ENCODE measurements at places on chromosomes 1 and 21.

- DNase-seq: no peak
Observed at GRCh38 chr1:214467078-214467585, 84.3 kb downstream of the PTPN14 start.

DNA sequence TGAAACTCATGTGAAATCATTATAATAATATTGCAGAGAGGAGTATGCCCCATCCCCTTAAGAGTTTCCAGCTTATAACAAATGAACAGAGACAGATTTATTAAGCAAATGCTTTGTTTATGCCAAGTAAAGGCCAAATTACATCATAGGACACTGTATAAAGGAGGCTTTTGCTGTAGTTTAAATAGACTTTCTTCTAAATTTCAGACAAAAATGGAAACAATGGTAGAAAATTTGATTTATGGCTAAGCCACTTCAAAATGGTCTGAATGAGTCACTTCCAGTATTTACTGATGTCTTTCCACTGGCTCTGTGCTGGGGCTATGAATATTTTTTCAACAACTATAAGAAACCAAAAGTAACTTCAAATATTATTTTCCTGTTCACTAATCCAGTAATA, 81.1 kb upstream of the ST6GALNAC5 start:
- DNase-seq: peak; percentile 13

- DNase-seq: peak; percentile 46
Observed at GRCh38 chr1:101532377-101532776, 295.6 kb downstream of the S1PR1 start.

GRCh38 chr1:116503546-116504307, 67.1 kb downstream of the CD58 start:
- DNase-seq: no peak

- no peak for DNase-seq
Observed at GRCh38 chr1:160325252-160325651, 17.8 kb downstream of the COPA start.

GRCh38 chr1:162351246-162351842, 25.3 kb downstream of the SPATA46 start:
- DNase-seq: no peak

DNA sequence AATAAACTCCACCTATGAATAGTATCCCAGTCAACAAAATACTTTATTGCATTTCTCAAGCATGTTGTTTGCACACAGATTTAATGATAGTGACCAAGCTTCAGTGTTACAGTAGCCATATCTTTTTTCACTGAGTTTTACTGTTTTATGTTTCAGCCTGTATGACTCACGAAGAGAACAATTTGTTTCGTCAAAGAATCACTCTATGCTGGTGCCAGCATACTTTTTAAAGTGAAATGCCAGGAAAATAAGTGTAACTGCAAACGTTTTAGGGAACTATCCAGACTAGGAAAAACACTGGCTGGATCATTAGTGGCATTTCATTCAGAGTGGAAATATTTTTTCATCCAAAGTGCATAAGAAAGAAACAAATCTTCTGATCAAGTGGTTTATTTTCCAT, 210.8 kb downstream of the COL11A1 start:
- DNase-seq: peak; percentile 24

DNA sequence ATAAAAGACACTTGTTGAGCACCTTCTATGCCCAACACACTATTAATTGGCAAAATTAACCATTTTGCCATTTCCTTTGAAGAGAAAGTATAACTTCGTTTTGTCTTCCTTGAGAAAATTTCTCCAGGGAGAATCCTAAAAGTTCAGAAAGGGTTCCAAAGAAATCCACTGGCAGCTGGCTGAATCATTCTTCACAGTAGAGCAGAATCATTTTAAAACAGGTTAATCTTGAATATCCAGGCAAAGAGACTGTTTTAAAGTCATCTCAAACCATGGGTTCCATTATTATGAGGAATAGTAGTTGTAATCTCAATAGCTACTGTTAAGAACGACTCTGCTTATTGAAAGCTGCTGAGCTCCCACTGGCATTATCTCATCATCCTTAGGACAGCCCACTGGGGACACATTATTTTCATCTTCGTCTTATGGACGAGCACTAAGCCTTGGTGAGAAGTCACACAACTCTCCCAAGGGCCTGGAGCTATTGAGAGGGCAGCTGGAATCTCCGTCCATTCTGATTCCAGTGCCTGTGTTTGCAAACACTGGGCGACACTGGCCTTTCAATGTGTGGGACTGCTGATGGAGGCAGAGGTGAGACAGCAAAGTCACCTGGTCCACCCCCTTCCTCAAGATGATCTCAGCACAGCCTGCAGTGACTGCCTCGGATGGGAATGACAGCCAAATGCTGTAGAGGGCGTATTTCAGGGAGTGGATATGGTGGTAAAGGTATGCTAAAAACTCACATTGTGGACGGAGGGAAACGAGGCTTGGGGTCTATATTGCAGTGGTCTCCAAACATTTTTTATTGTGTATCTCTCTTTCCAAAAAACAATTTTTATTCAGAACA, 15.3 kb upstream of the PGBD5 start:
- no peak for DNase-seq

- no peak for DNase-seq
Observed at GRCh38 chr1:232101231-232101630, 474.6 kb downstream of the DISC1 start.

GRCh38 chr1:59967141-59967697, 40.6 kb upstream of the CYP2J2 start:
- DNase-seq: no peak

GRCh38 chr21:28220680-28221079, 772.0 kb downstream of the LTN1 start:
- no peak for DNase-seq

- DNase-seq: no peak
Observed at GRCh38 chr21:45887788-45888187, 93.8 kb upstream of the COL6A1 start.

DNA sequence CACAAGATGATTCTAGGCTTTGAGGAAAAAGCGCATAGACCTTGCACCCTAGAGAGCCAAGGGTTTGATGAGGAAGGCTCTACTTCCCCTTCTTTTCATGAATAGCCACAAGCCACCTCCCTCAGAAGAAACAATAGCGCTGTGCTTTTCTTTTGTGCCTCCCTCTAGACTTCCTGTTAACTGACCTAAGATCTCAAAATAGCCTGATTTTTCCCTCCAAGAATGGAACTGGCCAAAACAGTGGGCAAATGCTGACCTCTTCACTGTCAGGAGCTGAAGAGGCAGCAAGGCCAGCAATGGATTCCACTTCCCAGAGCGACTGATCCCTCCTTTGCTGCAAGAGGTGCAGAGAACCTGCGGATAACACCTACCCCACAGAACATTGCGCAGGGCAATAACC, 362.8 kb downstream of the KCNH1 start:
- DNase-seq: no peak

DNA sequence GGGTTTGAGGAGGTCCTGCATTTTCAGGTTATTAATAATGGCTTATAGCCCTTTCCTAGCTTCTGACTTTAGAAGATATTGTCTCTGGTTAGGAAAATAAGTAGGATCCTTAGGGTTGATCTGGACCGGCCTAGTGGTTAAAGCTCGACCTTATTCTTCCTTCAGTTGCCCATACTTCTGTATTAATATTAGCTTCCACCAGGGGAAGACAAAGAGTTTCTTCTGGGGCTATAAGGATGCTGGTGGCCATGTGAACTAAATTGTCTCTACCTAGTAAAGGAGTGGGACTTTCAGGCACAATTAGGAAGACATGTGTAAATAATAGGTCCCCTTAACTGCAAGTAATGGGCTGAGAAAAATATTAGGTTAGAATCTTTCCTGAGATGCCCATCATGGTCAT, 20.6 kb upstream of the FCGR2A start:
- DNase-seq: no peak

DNA sequence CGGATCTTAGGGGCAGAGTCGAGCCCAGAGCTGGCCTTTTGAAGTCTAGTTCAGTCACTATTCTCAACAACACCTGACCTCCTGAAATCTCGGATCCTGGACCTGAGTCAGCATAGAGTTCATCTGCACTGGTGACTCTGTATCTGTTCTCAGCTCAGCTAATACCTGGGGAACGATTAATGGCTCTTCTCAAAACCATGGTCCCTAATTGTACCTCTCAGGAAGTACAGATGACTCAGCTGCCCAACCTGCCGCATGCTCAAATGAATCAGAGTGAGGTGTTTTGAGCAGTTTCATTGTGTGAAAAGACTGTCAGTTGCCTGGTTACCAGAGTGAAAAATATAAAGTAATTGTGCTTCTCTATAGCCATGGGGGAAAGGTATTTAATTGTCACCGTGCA, 89.2 kb downstream of the SLC35F3 start:
- DNase-seq: no peak

- DNase-seq: no peak
Observed at GRCh38 chr1:25567710-25568089, 24.3 kb downstream of the LDLRAP1 start.

- no peak for DNase-seq
Observed at GRCh38 chr21:17506951-17507350, 5.9 kb upstream of the CXADR start.

DNA sequence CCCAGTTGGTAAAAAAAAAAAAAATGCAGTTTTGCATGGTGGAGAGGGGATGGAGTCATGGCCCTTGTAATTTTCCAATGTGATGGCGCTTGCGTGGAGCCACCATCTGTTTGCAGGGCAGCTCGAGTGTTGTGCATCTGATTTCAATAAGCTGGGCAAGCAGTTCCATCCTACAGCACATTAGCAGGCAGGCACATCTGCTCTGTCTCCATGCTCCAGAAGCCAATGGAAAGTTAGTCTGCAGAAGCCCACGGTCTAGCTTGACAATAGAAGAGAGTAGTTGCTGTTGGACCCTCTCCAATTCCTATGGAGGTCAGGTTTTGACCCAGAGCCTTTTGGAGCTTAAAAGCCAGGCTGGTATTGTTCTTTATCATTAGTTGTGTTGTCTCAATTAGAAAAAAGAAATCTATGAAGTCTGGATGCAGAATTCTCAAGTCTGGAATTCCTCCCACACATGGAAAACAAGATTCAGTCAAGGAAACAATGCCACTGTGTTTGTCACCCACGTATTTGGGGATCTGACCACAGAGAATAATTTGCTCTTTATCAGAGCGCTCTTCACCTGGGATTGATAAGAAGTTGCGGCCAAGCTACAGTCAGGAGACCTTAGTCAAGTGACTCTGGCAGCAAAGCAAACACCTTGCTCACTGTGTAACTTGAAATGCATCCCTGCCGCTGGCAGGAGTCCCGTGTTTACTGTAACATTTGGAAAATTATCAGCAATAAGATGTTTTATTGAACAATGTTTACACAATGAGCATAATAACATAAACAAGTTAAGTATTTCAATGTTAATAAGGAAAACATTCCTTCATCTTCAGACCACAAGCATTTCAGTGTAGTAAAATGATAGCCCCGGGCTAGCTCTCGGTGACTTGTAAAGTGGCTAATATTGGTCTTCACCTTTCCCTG, 20.7 kb downstream of the NGF start:
- DNase-seq: no peak

DNA sequence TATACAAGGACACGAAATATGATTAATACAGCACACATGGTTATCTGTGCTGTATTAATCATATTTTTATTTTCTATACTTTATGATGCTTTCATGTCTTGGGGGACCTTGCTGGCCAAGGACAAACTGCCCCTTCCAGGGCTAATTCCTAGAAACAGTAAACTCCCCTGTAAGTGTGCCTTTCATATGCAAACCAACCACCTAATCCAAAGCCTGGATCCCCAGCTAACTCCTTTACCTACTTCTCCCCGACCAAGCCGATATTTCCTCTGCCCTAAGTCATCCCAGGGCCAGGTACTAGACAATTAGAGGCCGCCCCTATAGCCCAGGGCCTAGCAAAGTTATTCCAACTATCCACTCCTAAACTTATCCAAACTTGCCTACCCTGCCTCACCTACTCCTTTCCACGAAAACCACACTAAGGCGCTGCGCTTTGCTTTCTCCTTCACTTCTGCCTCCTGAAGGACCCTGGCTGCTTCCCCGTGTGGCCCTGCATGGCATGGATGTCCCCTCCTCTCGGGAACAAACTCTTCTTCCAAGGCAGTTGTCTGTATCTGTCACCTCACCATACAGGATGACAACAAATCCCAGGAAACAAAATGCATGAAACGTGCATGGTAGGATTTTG, 10.2 kb downstream of the SH3BP5L start:
- DNase-seq: no peak

- no peak for DNase-seq
Observed at GRCh38 chr1:171754353-171754705, 12.5 kb upstream of the VAMP4 start.

DNA sequence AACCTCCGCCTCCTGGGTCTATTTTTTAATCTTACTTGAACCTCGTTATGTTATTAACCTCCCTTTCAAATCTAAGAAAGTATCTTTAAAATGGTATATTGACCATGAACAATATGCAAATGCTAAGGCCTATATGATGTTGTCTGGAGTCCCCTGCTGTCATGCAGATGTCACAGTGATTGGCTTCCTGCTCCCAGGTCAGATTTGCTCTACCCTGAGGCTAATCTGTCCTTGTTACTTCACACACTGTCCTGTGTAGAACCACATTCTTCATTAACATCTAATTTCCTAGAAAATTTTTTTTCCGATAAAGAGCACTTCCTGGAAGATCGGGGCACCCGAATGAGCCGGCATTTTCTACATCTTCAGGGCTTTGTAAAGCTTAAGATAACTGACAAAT, 306.6 kb downstream of the MRPL39 start:
- DNase-seq: no peak

DNA sequence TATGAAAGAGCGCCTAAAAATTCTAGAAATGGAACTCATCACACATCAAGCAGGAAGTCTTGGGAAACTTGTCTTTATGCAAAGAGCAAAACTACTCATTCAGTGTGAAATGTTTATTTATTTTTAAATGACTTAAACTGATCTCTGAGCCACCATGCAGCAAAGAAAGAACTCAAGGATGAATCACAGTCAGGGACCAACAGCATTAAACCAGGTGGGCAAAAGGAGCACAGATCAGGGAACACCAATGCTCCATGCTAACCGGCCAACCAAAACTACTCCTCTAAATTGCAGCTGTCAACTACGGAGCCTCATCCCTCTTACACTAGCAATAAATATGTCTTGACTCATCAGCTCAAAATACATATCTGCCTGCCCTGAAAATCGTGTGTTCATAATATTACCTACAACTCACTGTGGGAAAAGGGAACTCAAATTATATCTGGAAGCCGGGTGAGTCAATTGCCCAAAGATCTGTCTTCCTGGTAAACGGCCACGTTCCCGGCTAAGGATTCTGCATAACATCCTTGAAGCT, 129.2 kb downstream of the PTPN14 start:
- DNase-seq: no peak

GRCh38 chr1:182192966-182193365, 131.5 kb upstream of the ZNF648 start:
- DNase-seq: no peak

DNA sequence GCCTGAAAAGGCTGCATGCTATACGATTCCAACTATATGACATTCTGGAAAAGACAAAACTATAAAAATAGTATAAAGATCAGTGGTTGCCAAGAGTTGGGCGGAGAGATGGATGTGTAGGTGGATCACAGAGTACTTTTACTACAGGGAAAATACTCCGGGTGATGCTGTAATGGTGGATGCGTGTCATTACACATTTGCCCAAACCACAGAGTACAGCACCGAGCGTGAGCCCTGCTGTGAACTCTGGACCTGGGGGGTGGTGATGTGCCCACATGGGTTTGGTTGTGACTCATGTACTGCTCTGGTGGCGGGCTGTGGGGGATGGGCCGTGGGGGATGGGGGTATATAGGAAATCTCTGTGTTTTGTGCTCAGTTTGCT, 162.7 kb upstream of the COL6A1 start:
- DNase-seq: peak; percentile 27

GRCh38 chr1:152348447-152348846, 11.4 kb downstream of the FLG2 start:
- no peak for DNase-seq

All from A673 (cell line).